Activated naive CD4-positive, alpha-beta T cell treated with anti-CD3 and anti-CD28 coated beads for 36 hours (primary cell): ENCODE measurements at places on chromosomes 2 and 18.
A peak's percentile ranks its signal among the peaks of the same experiment; 100 is the strongest.

GRCh38 chr2:58922245-58922644 is 681.1 kb upstream of the FANCL start:
- no peak for DNase-seq

DNA sequence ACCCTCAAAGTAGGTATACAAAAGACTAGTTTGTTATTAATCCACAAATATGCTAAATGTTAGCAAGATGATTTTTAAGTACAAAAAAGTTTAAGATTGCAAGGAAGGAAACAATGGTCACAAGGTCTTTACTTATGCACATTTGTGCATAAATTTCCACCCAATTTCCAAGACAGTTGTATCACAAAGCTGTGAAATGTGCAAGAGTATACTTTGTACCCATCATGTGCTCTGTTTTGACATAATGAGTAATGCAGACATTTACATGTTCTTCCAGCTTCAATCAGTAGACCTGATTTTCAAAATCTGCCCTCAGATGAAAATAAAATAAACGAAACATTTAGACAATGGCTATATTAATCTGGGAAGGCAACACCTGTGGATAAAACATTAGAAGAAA is 27.0 kb downstream of the SLC5A7 start:
- no peak for DNase-seq

DNA sequence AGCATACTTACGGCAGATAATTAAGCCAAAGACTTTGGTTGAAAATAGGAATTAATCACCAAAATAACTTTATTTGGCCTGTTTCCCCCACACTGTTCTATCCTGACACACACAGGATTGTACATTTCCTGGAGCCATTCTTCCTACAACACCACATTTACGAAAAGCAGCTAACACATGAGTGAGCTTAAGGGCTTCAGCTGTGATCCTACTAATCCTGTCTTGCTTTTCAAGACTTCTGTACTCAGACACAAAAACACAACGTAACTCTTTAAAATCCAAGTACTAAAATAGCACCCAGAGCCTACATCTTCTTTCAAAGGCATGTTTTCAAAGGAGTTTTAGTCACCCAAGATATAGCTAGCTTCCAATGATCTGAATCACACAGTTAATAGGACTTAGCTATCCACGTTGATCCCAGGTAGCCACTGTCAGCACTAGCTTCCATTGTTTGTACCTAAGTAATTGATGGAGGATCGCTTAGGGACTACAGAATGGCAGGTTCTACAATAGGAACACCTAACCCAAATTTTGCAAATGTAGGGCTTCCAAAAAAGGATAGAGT is 42.8 kb upstream of the TTC39C start:
- no peak for DNase-seq

GRCh38 chr18:24734058-24734457 is 273.6 kb downstream of the HRH4 start:
- peak; percentile 7 for DNase-seq

- peak; percentile 4 for DNase-seq
Observed at GRCh38 chr18:38427234-38427633, 861.6 kb upstream of the CELF4 start.

- DNase-seq, result no peak
Observed at GRCh38 chr2:62485761-62486438, 20.1 kb downstream of the TMEM17 start.

- DNase-seq, result no peak
Observed at GRCh38 chr18:9038277-9038871, 64.1 kb upstream of the NDUFV2 start.

DNA sequence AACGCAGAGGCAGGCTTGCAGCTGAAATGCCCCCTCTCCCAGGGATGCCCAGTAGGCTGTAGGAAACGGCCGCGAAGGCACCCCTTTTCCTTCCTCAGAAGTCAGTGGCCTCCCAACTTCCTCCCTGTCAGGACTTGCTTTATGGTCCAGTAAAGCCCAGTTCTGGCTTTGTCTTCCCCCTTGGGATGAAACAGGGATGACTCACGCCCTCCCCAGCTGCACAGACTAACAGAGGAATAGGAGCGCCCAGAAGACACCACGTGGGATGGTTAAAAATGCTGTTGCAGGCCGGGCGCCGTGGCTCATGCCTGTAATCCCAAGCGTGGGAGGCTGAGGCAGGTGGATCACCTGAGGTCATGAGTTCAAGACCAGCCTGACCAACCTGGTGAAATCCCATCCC is 6.9 kb downstream of the CREG2 start:
- no peak for DNase-seq

- DNase-seq, result no peak
Observed at GRCh38 chr2:59684771-59685166, 868.7 kb downstream of the BCL11A start.

- DNase-seq, result no peak
Observed at GRCh38 chr2:235496239-235496621, 2.4 kb downstream of the AGAP1 start.

DNA sequence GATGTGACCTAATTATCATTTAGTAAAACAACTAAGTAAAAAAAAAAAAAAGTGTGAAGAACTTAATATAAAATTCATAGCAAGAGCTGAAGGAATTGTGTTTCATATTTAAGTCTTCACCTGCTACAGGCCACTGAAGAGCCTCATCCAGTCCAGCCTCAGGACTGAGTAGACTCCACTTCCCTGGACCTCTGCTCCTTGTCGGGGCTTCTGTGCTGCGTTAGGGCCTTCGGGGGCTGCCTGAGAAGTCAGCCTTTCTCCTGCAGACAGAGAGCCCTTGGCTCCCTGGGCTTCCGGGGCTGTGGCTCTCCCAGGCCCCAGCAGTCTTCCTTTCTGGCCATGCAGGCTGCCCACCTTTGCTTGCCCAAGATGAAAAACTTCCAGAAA is 95.5 kb downstream of the MTCL1 start:
- DNase-seq, result no peak

- no peak for DNase-seq
Observed at GRCh38 chr18:58499527-58500221, 129.2 kb downstream of the ALPK2 start.

GRCh38 chr18:75052475-75052874 is 156.5 kb downstream of the PTGR3 start:
- no peak for DNase-seq

DNA sequence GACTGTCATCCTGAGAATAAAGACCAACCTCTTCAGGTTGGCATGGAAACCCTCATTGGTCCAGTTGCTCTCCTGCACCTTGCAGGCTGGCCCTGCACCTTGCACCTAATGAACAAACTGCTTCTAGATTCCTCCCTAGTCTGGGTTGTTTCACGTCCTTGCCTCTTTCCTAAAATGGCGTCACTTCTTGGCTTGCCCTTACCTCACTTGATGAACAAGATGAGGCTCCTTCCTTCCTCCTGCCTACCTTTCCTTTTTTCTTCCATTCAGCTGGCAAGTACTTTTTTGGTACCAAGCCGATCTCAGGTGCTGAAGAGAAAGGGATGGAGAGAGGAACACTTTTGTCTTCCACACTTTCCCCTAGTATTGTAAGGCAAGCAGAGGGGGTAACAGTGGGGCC is 74.5 kb downstream of the MYCN start:
- no peak for DNase-seq

- DNase-seq, result peak; percentile 50
Observed at GRCh38 chr2:231781798-231782726, 980 bp upstream of the PDE6D start.

DNA sequence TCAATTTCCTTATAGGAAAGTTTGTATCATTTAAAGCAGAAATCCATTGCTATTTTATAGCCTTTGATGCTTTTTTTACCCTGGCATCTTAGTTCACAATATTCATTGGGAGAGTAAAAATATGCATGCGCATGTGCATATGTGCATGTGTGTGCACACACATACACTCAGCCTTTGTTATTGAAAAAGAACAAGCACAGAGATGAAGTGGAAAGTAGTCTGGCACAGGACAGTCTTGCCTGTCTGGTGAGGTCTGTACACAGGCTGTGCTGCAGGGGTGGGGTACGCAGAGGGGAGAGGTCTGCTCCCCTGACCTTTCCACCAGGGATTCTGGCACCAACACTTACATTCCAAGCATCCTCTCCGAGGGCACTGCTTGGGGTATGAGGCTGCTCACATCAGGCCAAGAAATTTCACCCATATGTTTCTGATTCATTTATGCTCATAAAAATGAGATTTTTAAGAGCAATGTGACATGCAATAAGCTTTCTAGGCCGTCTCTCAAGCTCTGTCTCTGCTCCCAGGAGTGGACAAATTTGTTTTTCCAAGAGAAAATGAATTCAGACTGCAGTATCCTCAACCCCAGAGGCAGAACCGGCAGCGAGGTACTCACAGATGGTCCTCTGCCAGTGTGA is 237.2 kb downstream of the INSIG2 start:
- no peak for DNase-seq

DNA sequence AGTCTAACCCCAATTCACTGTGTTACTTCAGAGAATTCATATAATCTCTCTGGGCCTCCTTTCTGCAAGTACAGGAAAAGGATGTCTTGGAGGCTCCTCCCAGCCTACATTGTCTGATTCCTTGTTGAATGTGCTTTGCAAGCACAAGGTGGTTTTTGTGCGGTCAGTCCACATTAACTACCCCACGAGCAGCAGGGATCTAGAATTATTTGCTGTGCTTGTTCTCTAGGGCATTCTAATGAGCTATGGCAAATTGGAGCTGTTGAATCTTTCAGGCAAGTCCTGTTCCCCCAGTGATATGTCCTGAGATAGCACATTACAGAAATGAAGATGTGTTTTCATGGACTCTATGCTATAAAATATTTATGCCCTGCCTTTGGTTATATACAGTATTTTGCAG is 349.4 kb downstream of the SLC4A3 start:
- no peak for DNase-seq

- no peak for DNase-seq
Observed at GRCh38 chr18:75167137-75167536, 41.8 kb downstream of the PTGR3 start.

GRCh38 chr2:120396861-120397811 is 51.2 kb downstream of the INHBB start:
- DNase-seq, result no peak

DNA sequence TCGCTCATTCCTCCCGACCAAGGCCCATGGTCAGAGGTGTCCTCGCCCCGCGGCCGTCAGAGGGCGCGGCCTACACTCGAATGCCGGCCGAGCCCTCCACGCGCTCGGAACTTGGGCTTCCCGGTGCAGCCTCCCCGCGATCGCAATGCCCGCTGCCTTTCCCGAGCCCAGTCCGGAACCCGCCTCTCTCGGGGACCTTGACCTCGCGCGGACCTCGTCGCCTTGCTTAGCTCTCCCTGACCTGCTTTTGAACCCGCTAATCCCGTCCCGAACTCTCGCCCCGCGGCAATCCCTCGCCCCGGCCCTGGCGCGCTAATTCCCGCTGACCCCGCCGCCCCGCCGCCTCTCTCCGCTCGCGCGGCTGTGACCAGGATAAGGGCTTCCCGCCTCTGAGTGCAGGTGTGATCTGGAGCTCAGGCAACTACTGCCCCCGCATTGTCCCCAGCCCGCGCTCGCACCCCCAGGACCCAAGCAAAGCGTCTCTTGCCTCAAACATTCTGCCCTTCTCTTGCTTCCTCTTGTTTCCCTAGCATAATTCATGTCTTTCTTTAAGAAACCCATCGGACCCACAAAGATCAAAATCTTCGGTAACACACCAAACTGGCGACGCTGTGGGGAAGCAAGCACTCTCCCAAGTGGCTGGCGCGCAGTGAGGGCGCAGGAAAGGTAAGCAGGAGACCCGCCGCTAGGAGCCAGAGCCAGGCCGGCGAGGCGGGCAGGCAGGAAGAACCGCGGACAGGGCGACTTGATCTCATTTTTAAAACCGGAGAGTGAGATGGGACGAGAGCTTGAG is 46.6 kb upstream of the ATP6V1B1 start:
- DNase-seq, result no peak
